ENCODE measurements at places on chromosomes 16 and 17. TPM values are rescaled to one million over a fixed set of nuclear protein-coding genes. Genes with fewer than 3 reads are reported as not detected.

GRCh38 chr17:55200904-55201303, 63.9 kb upstream of the HLF start:
- H3K27ac ChIP-seq: no peak overlapping the region
- no peaks in the 10 kb centered on the region for H3K4me1 ChIP-seq
- no peak for DNase-seq
- H3K4me3 ChIP-seq: no peak overlapping the region
- peaks cover 17% of the 10 kb centered on the region for H3K27me3 ChIP-seq

DNA sequence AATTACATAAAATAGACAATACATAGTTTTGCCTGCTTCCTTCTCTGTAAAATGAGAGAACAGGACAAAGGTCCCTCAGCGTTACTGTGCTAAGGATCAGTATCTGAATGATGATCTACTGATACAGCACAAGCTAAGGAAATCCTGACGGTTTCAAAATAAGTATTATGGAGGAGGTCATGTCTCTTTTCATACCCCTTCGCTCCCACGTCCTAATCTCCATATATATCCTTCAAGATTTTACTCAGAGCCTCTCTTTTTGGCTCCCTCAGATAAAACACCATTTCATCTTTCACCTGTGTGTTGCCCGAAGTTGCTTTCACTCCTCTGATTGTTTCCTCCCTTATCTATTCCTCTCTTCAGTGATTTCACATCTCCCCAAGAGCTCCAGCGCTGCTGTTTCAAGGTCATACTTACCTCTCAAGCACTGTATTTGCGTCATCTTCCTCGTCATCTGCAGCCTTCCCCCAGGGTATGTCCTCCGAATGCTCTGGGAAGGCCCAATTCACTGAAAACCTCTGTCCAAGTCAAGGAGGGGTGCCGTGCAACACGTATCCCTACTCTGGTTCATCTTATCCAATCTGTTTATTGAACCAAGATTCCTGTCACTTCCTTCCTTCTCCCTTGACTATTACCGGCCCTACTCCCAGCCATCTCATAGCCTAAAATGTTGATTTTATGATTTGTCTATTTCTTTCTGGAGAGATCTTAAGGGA, 1.2 kb upstream of the BLTP2 start:
- peak overlapping the region; percentile 94 for H3K27ac ChIP-seq
- peak overlapping the region; percentile 90 for H3K4me3 ChIP-seq

DNA sequence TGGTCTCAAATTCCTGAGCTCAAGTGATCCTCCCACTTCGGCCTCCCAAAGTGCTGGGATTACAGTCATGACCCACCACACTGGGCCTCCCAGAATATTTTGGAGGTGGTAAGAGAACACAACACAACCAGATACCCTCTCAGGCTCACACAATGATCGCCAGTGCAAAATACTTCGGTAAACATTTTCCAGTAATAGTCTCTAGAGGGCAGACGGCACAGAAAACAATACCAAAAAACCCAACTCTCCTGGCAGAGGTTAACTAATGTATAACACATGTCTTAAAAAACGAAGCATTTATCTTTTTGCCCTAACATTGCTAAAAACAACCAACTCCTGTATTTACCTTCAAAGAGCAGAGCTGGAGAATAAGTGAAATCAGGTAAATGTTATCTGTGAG, 10.5 kb downstream of the NUFIP2 start:
- peaks cover 91% of the 10 kb centered on the region for H3K36me3 ChIP-seq
- no peak overlapping the region for H3K4me3 ChIP-seq
- DNase-seq: no peak
- H3K27me3 ChIP-seq: no peaks in the 10 kb centered on the region

DNA sequence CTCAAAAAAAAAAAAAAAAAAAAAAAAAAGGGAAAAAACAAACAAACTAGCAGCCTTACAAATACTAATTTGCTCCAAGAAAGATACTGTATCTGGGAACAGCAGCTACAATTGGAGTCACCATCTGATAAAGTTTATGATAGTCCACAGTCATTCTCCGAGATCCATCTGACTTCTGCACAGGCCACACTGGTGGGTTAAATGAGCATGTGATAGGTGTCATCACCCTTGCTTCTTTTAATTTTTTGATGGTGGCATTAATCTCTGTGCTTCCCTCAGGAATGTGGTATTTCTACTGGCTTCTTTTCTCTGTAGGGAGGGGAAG, 49.6 kb downstream of the BCL7C start:
- H3K27ac ChIP-seq: no peak overlapping the region
- H3K27me3 ChIP-seq: no peaks in the 10 kb centered on the region
- no peak for DNase-seq
- H3K36me3 ChIP-seq: no peaks in the 10 kb centered on the region
- peaks cover 10% of the 10 kb centered on the region for H3K4me1 ChIP-seq

DNA sequence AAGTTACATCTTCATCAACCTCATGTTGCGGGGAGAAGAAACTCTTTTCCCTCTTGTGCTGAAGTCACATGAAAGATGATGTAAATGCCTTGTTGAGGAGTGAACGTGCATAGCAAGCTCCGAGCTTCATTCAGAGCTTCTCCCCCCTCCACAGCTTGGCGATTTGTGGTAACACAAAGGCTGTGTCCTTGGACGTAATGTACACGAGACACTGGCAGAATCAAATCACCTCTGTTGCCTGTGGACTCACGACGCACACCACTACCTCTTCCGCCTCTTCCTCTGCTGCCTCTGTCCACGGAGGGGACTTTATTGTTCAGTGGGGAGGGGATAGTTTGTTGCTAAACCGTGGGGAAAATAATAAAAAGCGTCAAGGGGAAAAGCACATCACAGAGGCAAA, 54.9 kb upstream of the CHMP6 start:
- peaks cover 43% of the 10 kb centered on the region for H3K4me1 ChIP-seq
- H3K4me3 ChIP-seq: no peak overlapping the region
- no peak for DNase-seq
- H3K27me3 ChIP-seq: no peaks in the 10 kb centered on the region
- H3K27ac ChIP-seq: peak overlapping the region; percentile 48
- H3K36me3 ChIP-seq: peaks cover 12% of the 10 kb centered on the region

IKZF3 gene
- 33.1 TPM for total RNA-seq

TNRC6C gene
- 41.8 TPM for total RNA-seq

TRIM25 gene
- total RNA-seq: 193 TPM

MPDU1 gene
- total RNA-seq: 81.7 TPM

RAB26 gene
- total RNA-seq: 0.20 TPM

AOC2 gene
- total RNA-seq: 1.9 TPM

Measured in activated CD4-positive, alpha-beta T cell treated with anti-CD3 and anti-CD28 coated beads, Interleukin-2, amount 10 ng/mL, durations not matched to agents 7 days and 5 days (primary cell).